Hepatic stellate cell (primary cell): ENCODE measurements at places on chromosomes 16 and 17.

- DNase-seq: no peak
Measured at GRCh38 chr16:76235025-76235424, 42.2 kb upstream of the CNTNAP4 start.

GRCh38 chr17:77560841-77561240 is 397.7 kb upstream of the TNRC6C start:
- DNase-seq: no peak

- no peak for DNase-seq
Measured at GRCh38 chr17:40707745-40708144, 4.2 kb upstream of the KRT24 start.

DNA sequence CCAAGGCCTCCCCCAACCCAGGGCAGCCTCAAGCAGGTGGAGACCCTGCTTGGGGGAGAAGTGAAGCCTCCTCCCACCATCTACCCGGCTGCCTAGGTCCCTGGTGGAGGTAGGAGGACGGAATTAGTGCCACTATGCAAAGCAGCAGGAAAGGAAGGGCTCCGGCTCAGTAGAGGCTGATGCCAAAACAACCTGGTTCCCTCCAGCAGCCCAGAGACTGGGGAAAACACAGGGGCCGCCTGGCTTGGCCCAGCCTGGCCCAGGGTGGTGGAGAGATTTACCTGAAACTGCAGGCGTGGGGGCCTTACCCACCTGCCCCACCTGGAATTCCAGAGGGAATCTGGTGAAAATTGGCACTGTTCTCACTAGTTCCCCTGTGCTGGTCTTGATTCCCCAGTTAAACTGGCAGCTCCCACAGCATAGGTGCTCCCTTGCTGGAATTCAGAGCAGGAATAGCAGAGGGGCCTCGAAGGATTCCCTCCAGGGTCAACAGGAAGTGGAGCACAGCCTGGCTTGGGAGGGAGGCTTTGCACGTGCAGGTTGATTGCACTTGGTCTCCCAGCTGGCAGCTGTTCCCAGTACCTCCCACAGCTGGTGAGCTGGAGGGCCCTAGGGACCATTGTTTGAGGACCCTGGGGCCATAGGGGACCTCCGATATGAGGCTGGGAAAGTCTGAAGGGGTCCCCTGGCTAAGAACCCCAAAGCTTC is 4.5 kb downstream of the CD79B start:
- DNase-seq: no peak

DNA sequence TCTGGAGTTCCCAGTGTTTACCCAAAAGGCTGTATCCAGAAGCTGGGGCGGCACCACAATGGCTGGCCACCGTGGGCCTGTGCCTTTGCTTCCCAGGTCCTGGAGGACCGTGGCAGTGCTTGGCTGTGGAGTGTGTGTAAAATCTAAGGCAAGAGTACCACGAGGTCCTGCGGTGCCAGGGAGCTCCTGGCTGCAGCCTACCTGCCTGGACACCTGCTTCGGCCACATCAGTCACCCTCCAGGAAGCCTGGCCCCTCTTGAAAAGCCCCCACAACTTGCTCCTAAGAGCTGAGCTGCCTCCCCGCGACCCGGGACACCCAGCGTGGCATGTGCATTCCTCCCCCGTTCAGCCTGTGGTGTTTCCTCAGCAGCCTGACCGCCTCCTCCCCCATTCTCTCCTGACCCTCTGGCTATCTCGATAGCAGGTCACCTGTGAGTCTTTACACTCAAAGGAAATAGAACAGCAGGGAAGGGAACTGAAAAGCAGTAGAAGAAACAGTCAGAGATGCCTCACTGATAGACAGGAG is 7.9 kb downstream of the TIMM22 start:
- DNase-seq: no peak

DNA sequence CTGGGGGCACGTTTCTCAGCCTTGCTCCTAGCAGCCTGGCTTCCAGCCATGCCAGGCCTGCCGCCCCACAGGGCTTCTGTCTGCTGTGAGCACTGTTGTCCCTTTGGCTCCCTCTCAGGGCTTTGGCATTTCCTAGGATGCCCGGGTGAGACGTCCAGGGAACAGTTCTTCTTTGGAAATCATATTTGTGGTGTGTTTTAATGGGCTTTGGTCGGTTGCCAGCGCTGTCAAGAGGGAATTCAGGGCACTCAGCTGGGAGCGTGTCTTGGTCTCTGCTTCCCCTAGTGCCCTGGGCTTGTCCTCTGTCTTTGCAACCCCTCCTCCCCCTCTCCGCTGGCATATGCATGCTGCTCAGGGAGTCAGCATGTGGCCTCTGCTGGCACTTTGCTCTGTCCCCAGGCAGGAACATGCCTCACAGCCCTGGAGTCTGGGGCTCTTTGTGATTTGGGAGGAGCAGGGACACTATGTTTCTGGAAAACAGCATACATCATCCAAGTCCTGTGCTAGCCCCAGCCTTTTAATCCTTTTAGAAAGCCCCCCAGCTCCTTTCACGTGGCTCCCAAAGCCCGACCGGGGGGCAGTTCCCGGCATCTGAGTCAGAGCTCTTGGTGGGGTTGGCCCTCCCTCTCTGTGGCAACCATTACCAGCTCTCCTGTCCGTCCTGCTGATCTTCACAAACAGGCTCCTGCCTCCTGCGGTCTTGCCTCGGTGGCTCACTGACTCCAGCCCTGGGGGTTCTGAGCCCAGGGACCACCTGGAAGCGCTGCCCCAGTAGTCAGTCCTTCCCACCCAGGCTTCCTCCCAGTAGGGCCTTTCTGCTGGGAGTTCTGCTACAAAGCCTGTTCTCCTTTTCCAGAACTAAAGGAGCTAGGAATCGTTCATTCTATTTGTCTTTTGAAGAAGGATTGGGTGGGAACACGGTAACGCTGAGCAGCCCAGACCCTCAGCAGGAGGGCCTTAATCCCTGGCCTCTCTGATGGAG is 26.7 kb downstream of the SAP30BP start:
- peak; percentile 48 for DNase-seq

DNA sequence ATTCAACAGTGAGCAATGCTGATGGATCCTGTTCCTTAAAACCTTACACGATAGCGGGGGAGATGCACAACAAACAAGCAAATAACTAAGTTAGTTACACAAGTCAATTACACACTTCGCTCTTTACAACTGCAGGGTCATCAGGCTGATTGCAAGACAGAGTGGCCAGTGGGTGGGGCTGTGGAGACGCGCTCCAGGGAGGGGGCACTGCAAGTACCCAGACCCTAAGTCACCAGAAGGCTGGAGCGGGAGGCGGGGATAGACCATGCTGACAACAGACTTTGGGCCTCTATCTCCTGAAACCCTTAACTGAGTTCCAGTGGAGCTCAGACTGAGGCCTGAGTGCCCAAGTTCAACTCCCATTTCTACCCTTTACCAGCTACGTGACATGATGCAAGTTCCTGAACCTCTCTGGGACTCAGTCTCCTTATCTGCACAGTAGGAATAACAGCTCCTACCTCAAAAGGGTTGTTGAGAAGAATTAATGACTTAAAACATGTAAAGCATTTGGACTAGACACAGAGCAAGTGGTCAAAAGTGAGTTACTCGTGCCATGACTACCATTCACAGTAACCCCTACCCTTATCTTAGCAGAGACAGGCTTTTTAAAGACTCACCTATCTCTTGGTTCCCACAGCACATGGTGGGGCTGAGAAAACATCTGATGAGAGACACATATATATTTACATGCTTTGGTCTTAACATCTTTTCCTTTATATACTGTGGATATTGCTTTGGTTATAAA is 10.4 kb downstream of the CPPED1 start:
- no peak for DNase-seq

DNA sequence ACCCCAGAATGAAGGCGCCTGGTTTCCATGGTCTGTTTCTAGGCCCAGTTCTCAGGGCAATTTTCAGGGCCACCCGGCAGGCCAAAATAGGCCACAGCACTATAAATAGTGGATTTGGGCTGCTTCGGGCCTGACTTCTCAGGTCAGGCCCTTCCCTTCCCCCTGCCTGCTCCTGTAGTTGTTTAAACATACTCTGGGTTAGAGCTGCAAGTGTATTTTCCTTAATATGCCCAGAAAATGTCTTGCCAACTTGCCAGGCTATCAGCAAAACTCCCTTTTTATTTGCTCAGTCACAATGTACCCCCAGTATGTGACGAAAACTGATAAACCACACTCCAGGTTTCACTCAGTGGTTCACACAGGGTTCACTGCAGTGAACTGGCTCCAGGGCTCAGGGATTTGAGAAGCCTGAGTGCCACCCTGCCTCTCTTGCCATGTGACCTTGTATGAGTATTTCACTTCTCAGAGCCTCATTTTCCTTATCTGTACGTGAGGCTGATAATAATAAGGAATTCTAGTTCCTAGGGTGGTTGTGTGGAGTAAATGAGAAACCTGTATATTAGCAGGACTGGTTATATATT is 76.5 kb downstream of the GPRC5B start:
- no peak for DNase-seq

DNA sequence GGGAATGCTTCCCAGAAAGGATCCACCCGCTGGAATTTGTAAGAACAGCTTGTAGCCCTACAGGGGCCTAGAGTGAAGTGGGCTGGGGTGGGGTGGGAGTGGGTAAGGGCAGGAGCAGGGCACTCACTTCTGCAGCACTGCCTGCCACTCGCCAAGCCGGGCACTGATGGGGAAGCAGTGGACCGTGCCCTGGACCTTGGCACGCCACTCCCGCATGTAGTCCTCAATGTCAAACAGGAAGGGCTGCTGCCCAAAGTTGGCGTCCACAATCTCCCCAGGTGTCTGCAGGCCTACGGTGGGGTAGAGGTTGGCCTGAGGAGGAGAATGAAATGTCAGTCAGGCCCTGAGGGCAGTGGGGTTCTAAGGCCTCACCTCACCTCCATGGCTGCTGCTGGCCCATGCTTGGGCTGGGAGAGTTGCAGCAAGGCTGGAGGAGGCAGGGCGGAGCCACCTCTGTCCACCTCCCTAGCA is 15.7 kb upstream of the GFOD2 start:
- DNase-seq: no peak

DNA sequence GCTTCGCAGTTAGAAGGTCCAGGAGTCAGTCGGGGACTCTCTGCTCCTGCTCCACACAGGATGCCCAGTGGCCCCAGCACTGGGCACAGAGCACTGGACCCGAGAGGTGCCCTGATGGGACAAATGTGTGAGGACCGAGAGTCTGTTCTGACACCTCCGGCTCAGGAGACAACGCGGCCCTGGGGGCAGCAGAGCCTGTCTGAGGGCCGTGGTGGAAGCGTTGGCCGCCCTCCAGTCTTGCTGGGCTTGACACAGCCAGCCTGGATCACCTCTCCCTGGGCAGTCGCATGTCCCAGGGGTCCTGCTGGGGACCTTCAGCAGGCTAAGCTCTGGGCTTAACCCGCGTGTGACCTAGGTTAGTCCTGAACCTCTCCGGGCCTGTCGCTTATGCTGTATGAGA is 23.1 kb downstream of the LGALS9 start:
- DNase-seq: no peak

- no peak for DNase-seq
Measured at GRCh38 chr16:89048090-89048725, 45.4 kb upstream of the ACSF3 start.

GRCh38 chr16:68486502-68487202 is 38.3 kb upstream of the SMPD3 start:
- no peak for DNase-seq

- DNase-seq: no peak
Measured at GRCh38 chr16:55263271-55264250, 60.4 kb upstream of the IRX6 start.

DNA sequence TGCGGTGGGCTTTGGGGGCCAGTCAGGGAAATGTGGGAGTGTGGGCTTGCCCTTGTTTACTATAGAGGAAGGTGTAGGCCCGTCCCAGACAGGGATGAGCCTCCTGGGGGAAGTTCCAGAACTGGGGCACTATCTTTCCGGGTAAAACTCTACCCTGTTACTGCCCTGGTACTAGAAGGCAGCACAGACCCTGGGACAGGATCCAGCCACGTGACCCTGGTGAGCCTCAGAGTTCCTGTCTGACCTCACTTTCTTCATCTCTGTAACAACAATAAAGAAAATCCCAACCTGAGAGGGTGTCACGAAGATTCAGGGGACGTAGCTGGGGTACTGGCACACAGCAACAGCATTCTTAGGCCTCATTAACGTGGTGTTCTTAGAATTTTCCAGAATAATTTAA is 239.6 kb upstream of the FOXF1 start:
- DNase-seq: no peak

GRCh38 chr16:83674931-83675535 is 132.7 kb upstream of the HSBP1 start:
- DNase-seq: no peak

- DNase-seq: no peak
Measured at GRCh38 chr17:47957591-47958490, at the start of gene PRR15L. TSS of gene PRR15L (minus strand) at chr17:47957883. CDS start at chr17:47953234, 4,649 bp downstream.

DNA sequence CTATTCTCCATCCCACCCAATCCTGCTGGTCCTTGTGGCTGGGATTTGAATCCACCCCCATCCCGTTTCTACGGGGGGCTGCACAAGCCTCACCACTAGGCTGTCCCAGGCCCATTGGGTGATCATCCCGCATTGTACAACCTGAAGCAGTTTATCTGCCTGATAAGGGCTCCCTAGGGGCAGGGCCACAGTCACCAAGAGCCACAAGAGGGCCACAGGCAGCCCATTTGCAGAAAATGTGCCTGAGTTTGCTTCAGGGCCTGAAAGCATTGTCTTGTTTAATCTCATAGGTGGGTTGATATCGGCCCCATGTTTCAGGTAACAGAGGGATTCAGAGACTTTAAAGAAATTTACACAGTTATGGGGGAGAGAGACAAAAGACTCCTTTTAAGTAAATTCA is 245.0 kb downstream of the CPPED1 start:
- DNase-seq: no peak

DNA sequence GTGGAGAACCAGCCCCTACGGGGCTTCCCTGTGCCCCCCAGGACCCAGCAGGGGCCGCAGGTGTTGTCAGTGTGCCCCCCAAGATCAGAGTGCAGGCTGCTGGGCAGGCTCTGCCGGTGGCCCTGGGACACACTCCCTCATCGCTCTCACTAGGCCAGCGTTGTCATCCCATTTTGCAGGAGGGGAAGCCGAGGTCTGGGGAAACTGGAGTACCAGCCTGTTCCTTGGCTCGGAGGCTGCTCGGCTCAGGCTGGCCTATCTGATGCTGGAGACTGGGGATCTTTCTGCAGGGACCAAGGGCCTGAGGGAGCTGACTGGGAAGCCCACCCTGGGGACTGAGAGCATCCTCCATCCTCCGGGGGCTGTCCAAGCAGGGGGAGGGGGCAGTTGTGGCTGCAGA is 74.2 kb upstream of the CBX4 start:
- DNase-seq: no peak

GRCh38 chr16:35744726-35745125 is 2285.3 kb downstream of the TP53TG3F start:
- no peak for DNase-seq

DNA sequence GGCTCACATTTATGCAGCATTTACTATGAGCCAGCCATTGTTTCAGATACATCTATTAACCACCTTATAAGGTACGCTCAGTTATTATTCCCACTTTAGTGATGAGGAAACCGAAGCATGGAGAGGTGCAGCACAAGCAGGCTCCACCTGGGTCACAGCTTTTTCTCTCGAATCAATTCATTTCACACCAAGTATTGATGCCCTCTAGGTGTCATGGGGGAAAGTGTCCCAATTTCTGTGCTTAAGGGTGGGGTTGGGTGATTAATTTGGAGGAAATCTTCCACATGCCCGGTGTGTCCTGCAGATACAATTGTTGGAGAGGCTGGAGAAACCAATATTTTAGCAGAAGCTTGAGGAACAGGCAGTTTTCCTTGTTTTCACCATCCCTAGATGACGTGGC is 62.7 kb upstream of the DNAJA2 start:
- DNase-seq: no peak

GRCh38 chr17:45753645-45754225 is 30.4 kb upstream of the CRHR1 start:
- no peak for DNase-seq
